ENCODE measurements at places on chromosomes 12 and 14.

- no peak for DNase-seq
Measured at GRCh38 chr12:27571463-27571862, 47.5 kb downstream of the PPFIBP1 start.

DNA sequence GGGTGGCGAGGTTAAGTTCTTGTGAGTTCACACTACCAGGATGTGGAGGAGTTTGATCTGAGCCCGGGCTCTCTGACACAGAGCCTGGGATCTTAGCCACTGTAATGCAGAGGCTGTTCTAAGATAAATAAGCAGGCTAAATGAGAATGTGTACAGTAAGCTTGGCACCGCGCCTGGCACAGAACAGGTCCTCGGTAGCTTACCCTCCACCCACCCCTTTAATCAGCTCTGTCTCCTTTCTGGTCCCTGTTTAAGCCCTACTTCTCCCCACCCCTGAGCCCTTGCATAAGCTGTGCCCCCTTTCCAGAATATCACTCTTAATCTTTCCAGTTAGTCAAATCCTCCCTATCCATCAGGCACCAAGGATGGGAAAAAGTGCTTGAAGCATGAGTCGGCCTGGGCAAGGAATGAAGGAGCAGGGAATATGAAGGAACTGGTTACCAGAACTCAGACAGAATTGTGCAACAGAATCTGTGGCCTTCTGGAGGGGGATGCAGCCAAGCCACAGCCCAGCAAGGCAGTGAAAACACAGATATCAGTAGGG lies 32.8 kb upstream of the CMKLR1 start:
- DNase-seq = peak; percentile 20

DNA sequence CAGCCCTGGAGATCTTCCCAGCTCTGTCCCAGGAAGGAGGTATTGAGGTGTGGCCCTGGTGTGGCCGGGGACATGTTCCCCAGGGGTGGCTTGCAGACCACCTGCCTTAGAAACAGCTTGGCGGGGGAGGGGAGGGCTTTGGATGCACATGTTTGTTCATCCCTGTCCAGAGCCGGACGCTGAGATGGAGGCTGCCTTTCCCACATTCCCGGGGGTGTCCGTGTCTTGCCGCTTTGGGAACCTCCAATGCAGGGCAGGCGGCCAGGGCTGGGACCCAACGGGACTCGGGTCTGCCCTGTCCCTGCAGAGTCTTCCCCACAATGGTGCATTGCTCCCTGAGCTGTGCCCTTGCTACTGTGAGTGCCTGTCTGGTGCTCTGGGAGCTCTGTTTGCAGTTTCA lies 319.5 kb upstream of the SFSWAP start:
- no peak for DNase-seq

- DNase-seq = no peak
Measured at GRCh38 chr14:70742316-70742715, 67.0 kb downstream of the MAP3K9 start.
